ENCODE measurements at places on chromosomes 3 and 15. TPM values are rescaled to one million over a fixed set of nuclear protein-coding genes. Genes with fewer than 3 reads are reported as not detected.
A peak's percentile ranks its signal among the peaks of the same experiment; 100 is the strongest.

The COL6A5 gene
- not detected for total RNA-seq

The GHSR gene
- total RNA-seq, result not detected

The DPPA2 gene
- total RNA-seq, result not detected

The FBXO22 gene
- total RNA-seq, result 17.4 TPM

The FAM174B gene
- 15.5 TPM for total RNA-seq

The RAB6B gene
- total RNA-seq, result 11.6 TPM

- no peaks in the 10 kb centered on the region for H3K36me3 ChIP-seq
- no peaks in the 10 kb centered on the region for H3K4me1 ChIP-seq
Measured at GRCh38 chr3:23754215-23754614, 51.5 kb upstream of the UBE2E1 start.

- H3K4me1 ChIP-seq, result no peaks in the 10 kb centered on the region
- no peak for ATAC-seq
- no peaks in the 10 kb centered on the region for H3K27me3 ChIP-seq
- H3K36me3 ChIP-seq, result no peaks in the 10 kb centered on the region
Measured at GRCh38 chr3:182399978-182400737, 393.1 kb upstream of the ATP11B start.

DNA sequence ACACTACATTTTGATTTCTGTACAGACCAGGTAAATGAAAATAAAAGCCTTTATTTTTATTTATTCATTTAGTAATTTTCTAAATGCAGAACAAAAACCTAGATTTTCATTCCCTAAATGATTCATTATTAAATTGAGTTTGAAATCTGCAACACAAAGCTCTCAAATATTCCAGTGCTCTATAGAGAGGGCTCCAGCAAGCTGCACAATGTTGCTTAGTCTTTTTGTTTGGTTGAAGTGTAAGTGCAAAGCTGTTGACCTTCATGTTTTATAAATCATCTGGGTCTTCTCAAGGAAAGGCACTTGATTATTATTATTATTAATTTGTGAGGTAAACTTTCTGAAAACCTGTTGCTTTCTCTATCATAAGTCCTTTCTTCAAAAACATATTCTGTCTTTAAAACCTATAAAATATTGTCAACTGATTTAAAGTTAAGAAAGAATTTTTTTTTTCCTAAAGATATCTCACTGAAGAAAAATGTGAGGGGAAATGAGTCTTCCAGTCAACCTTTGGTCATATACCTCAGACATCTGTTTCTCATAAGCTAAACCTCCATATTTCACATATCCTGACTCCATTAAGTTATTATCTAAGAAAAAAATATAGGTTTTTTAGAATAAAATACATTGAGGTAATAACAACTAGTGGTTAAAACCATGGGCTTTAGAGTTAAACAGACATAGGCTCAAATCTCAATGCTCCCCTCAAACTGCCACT, 100.7 kb downstream of the ZIC4 start:
- H3K4me1 ChIP-seq, result no peaks in the 10 kb centered on the region
- H3K36me3 ChIP-seq, result no peaks in the 10 kb centered on the region
- H3K4me3 ChIP-seq, result no peak overlapping the region
- H3K27ac ChIP-seq, result no peak overlapping the region
- H3K27me3 ChIP-seq, result no peaks in the 10 kb centered on the region
- ATAC-seq, result no peak

DNA sequence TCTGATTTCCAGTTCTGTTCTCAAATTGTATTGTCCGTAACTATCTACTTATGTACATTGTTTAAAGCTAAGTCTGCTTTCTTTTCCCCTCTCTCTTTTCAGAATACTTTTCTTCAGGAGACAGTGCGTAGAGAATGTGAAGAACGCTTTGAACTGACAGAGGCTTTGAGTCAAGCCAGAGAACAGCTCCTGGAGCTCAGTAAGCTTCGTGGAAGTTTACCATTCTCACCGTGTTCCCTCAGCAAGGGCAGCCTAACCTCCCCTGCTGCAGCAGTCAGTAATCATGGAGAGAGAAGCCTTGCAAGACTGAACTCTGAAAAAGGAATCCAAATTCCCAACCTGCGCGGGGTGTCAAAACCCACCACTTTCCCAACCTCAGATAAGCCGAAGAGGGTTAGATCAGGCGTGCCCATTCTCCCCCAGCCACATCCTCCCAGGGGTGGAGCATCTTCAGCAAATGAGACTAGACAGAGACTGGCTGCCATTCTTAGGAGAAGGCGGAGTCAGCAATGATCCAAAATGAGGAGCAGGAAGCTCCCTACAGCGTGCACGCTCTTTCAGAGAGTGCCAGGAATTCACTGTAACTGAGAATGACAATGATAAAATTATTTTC, 114.6 kb downstream of the CCNL1 start:
- H3K27me3 ChIP-seq, result no peaks in the 10 kb centered on the region
- H3K4me3 ChIP-seq, result no peak overlapping the region
- peak overlapping the region; percentile 61 for H3K27ac ChIP-seq

DNA sequence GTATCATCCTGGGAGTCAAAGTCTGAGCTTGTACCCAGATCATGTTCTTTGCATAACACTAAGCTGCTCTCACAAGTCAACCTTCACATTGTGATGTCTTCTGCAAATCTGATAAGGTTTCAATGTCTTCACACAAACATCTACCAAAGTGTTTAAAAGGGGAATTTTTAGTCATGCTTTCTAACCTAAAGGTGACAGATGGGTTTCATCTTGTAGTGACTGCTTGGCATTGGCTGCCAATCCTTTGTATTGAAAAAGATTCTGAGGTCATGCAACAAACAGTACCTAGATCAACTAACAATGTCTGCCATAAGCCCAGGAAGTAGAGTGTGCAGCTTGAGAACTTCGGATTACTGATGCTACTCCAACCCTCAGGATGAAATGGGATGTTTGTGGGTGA, 43.6 kb upstream of the DIPK2A start:
- no peak overlapping the region for H3K4me3 ChIP-seq
- no peaks in the 10 kb centered on the region for H3K27me3 ChIP-seq
- no peaks in the 10 kb centered on the region for H3K36me3 ChIP-seq
- H3K27ac ChIP-seq, result no peak overlapping the region

- no peak within 1 kb of the TSS for H3K27ac ChIP-seq
- H3K36me3 ChIP-seq, result no peaks in the 10 kb centered on the region
- H3K4me1 ChIP-seq, result peaks cover 20% of the 10 kb centered on the region
- ATAC-seq, result no peak
- H3K4me3 ChIP-seq, result peak within 1 kb of the TSS; percentile 13
Measured at GRCh38 chr15:40843885-40844695, at the start of gene SPINT1. Gene SPINT1, plus strand, starts transcription at chr15:40844048. Its CDS starts 507 bp downstream, at chr15:40844555.

GRCh38 chr3:134644731-134645514, 5.9 kb downstream of the KY start:
- no peaks in the 10 kb centered on the region for H3K4me1 ChIP-seq
- H3K27ac ChIP-seq, result no peak overlapping the region
- peak; percentile 63 for ATAC-seq
- H3K4me3 ChIP-seq, result no peak overlapping the region

DNA sequence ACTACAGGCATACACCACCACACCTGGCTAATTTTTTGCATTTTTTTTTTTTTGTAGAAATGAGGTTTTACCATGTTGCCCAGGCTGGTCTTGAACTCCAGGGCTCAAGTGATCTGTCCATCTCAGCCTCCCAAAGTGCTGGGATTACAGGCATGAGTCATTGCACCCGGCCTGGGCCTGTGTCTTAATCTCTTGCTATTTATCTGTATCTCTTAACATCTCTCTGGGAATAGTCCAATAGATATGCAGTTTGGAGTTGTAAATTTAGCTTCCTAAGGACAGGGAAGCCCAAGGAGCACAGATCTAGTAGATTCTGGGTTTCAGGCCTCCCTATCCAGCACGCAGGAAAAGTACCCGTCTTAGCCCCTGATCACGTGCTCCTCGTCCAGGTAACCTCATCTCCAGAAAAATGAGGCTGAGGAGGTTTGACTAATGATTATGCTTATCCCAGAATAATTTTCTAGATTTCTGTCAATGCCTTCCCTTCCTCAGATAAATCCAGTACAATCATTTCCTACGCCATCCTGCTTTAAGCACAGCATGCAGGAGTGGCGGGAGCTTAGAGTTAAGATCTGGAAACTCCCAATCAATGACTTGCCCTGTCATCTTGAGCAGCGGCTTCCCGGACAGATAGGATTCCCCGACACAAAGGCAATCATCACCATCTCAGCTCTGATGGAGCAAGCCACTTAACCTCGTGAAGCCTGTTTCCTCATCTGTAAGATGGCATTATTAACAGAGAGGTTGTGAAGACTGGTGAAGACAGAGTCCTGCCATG, 12.3 kb upstream of the CTDSPL start:
- no peak overlapping the region for H3K4me3 ChIP-seq
- no peaks in the 10 kb centered on the region for H3K27me3 ChIP-seq
- no peaks in the 10 kb centered on the region for H3K4me1 ChIP-seq
- no peak for ATAC-seq
- H3K27ac ChIP-seq, result no peak overlapping the region

GRCh38 chr15:37219211-37219701, 118.9 kb upstream of the MEIS2 start:
- H3K4me1 ChIP-seq, result no peaks in the 10 kb centered on the region
- no peak for ATAC-seq
- H3K27ac ChIP-seq, result no peak overlapping the region
- H3K36me3 ChIP-seq, result no peaks in the 10 kb centered on the region
- H3K27me3 ChIP-seq, result no peaks in the 10 kb centered on the region

All from gastroesophageal sphincter (tissue), 4 donors.